ENCODE measurements at places on chromosomes 16 and 17. TPM values are rescaled to one million over a fixed set of nuclear protein-coding genes. Genes with fewer than 3 reads are reported as not detected.

The CMTM2 gene
- total RNA-seq, result 0.72 TPM

The TMEM92 gene
- total RNA-seq, result not detected

The MYH3 gene
- 8.6 TPM for total RNA-seq

The SGF29 gene
- total RNA-seq, result 67.5 TPM

The CLEC10A gene
- 1.4 TPM for total RNA-seq

- peak; percentile 32 for DNase-seq
These were observed 1.5 kb downstream of the THOC6 start for GRCh38 chr16:3025032-3026002.

- peak; percentile 65 for DNase-seq
These were observed 12.0 kb upstream of the MEOX1 start for GRCh38 chr17:43673516-43674323.

Data from CD4-positive, alpha-beta memory T cell (primary cell).